Effector CD8-positive, alpha-beta T cell (primary cell): ENCODE measurements at places on chromosomes 1 and 21.
A peak's percentile ranks its signal among the peaks of the same experiment; 100 is the strongest.

DNA sequence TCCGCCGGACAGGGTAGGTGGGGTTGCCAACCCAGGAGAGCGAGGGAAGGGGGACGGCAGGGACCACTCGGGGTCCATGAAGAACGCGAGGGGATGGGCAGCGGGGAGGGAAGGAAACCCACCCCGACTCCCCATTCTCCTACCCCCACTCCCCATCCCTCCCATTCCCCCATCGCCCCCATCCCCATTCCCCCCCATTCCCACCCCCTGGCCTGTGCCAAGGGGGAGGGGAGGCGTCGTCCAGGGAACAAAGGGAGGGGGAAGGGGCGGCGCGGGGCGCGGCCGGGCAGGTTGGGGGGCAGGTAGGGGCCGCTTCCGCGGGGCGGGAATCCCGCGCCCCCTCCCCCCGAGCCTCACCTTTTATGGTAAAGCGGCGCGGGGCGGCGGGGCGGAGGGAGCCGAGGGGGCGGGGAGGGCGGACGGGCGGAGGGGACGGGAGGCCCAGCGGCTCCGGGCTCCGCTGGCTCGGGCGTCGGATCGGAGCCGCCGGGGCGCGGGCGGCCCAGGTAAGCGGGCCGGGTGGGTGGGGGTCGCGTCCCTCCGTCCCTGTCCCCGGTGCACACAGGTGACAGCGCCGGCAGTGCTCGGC lies at the start of gene FBLIM1:
FBLIM1 (plus strand) TSS at position 453 of the 589 bp plus-strand sequence. CDS start 6,189 bp downstream, outside the sequence.
- peak; percentile 9 for DNase-seq

DNA sequence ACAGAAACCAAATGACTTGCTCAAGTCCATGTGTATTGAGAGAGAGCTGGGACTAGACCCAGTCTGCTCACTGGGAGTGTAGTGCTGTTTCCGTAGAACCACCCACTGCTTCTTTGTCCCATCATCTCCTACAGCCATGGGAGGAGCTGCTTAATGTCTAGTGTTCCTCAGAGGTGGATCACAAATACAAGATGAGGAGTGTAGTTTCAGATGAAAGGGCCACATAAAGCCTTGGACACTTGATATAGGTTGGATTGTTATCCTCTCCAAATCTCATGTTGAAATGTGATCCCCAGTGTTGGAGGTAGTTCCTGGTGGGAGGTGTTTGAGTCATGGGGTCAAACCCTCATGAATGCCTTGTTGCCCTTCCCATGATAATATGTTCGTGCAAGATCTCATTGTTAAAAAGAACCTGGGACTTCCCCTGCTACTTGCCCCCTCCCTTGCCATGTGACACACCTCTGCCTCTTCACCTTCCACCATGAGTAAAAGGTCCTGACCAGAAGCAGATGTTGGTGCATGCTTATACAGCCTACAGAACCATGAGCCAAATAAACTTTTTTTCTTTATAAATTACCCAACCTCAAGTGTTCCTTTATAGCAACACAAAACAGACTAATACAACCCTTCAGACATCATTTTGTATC lies 127.5 kb upstream of the DNAH14 start:
- no peak for DNase-seq

- DNase-seq, result no peak
Measured at GRCh38 chr1:165826565-165827267, 698 bp upstream of the UCK2 start.

DNA sequence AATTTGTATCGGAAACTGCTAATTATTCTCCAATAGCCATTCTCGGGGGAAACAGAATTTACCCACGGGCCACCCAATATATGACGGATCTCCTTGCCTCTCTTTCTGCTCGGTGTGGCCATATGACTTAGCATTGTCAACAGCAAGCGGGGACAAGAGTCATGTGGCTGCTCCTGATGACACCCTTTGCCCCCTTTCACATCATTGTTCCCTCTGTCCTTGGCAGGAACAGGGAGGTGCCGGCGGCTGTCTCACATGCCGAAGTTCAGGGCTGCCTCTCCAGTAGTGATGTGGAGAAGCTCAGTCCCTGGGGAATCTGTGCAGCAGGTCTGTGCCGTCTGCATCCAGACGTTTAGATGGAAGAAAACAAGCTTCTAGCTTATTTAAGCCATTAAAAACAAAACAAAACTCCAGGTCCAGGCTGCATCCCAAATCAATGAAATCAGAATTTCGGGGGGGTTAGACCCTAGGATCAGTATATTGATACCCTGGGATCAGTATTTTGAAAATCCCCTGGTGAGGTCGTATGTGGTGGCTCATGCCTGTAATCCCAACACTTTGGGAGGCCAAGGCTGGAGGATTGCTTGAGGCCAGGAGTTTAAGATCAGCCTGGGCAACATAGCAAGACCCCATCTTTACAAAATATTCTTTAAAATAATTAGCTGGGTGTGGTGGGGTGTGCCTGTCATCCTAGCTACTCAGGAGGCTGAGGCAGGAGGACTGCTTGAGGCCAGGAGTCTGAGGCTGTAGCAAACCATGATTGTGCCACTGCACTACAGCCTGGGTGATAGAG lies 10.8 kb downstream of the MYOM3 start:
- DNase-seq, result no peak

- no peak for DNase-seq
Measured at GRCh38 chr21:27021046-27021445, 54.2 kb upstream of the ADAMTS5 start.

DNA sequence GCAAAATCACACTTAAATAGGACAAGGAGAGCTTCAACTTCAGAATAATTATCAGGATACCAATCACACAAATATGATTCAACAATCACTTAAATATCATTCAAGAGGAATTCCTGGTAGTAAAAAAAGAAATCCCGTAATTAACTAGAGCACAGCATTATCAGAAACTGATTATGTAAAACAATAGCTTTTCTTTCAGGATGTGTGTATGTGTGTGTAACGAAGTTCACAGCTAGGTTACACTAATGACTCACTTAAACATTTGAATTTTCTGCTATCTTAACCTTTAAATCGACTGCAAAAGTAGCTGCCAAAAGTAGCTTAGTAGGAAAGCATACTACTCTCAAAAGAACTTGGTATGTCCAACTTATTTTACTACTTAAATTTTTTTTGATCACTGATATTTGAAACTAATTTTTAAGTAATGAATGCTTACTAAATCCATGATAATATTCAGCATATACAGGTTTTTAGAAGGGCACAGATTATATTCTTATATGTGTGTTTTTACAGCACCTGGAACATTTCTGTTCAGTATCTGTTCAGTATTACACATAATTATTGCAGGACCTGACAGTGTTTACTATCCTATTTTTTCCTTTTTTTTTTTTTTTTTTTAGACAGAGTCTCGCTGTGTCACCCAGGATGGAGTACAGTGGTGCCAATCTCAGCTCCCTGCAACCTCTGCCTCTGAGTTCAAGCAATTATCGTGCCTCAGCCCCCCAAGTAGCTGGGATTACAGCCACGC lies 4.2 kb downstream of the RERE start:
- DNase-seq, result no peak

DNA sequence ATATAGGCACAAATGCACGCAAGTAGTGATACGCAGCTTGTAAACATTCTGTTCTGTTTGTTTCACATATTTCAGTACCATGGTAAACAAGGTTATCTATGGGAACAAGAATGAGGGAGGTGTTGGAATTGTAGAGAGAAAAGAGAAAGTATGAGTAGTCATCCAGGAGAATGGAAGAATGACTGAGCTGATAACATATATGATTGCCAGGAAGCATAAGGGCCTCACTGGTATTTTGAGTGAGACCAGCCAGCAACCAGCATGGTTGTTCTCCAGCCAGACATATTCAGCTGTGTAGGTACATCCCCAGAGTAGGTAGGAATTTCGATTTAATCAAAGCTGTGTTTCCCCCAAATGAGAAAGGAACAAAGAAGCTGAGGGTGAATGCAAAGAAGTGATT lies 58.9 kb upstream of the ARTN start:
- DNase-seq, result no peak

DNA sequence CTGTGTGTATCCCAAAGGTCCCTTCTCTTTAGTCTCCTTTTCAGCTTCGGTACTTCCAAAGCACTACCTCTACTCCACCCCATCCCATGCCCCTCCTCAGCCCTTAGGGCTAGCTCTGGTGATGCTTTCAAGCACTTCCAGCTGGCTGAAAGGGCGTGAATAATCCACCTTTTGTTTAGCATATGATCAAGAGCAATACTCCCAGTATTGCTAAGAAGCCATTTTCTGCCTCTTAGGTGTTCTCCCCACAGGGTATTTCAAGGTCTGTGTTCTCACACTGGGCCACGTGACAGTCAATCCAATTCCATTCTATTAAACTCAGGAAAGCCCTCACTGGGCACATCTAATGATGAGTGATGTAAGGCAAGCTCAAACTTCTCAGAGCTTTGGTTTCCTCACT lies 298.5 kb upstream of the PROX1 start:
- DNase-seq, result no peak

DNA sequence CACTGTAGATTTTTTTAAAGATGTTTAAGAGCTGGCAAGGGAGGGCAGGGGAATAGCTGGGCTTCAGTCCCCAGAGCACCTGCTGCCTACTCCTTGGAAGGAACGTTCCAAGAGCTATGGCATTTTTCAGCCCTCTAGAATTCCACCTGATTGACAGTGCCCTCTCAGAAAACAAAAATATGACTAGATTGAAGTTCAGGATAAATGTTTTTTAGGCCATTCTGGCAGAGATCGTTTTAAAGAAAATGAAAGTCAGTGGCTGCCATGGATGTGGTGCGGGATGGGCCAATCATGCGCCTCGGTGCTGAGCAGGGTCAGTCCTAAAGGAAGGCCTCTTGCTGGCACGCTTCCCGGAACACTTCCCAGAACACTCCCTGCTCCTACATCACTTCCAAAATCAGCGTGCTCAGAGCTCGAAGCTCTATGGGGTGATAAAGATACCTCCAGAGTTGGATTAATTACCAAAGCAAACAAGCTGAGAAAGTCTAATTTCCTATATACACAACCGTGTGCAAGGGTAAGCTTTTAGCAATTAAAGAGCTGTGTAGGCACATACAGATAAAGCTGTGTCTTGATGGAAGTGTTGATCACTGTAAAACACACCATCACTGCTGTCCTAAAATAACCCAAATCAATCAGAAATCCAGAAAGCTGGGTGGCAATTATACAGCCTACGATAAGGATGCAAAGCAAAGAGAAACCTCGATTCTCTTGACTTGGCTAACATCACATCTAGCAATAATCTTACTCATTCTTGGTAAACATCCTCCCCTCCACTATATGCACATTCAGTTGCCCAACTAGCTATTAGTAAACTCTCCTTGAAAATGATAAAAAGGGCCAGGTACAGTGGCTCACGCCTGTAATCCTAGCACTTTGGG lies 34.6 kb downstream of the TGFBR3 start:
- DNase-seq, result no peak

DNA sequence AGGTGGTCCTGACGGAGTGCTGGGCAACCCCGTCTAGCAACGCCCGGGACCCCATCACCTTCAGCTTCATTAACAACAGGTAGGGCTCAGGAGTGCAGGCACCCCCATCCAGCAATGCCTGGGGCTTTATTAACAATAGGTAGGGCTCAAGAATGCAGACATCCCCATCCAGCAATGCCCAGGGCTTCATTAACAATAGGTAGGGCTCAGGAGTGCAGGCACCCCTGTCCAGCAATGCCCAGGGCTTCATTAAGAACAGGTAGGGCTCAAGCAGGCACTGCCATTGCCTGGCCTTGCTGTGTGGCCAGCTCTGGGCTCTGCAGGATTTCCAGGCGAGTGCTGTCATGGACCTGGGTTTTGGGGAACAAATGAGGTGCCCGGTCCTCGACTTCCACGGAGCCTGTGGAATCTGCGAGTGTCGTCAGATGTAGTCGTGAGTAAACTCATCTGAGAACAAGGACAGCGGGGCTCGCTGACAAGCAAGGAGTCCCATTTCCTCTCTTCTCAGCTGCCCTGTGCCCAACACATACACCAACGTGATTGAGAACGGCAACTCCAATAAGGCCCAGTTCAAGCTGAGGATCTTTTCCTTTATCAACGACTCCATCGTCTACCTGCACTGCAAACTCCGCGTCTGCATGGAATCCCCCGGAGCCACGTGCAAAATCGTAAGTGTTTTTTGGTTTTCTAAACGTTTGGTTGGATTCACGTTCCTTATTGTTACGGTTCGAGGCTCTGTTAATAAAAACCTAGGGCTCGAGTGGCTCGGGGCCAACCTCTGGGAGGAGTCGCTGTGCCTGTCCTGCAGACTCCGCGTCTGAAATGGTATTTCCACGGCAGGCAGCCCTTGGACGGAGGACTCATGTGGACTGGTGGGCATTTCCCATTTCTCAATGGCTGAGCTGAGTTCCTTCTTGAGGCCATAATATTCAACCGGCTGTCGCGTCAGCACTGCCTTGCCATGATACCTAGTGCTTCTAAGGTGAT lies 56.3 kb downstream of the UMODL1 start:
- DNase-seq, result no peak

DNA sequence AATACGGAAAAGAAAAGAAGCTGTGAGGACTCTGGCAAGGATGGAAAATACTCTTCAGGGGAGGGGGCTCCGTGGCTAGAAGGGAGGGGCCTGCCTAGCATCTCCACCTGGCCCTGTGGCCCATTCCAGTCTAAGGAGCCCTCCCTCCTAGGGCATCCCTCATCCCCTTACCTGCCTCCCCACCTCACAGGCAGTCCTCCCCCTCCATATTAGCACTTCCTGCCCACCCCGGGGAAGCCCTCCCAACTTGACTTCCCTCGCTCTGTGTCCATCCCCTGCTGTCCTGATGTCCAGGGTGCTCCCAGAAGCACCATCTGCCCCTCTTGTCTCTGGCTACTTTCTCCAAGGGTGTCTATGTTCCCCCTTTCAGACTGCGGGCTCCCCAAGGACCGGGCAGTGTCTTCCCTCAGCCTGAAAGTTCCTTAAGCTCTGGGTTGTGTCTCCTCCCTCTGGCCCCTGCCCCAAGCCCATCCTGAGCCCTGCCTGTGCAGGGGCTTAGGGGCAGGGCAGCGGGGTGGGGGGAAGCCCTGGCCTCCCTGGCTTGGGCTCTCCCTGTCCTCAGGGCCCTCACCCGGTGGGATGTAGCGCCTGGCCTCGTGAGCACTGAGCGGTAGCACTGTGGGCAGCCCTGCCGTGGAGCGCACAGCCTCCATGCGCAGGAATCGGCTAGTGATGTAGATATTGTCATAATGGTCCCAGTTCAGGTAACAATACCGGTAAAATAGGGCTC lies 3.9 kb downstream of the DCST2 start:
- DNase-seq, result no peak

GRCh38 chr1:154448331-154448811 lies 43.2 kb downstream of the IL6R start:
- DNase-seq, result no peak

GRCh38 chr1:32394890-32395432 lies 720 bp upstream of the BSDC1 start:
- no peak for DNase-seq

GRCh38 chr1:116990612-116991151 lies 10.9 kb upstream of the CD101 start:
- no peak for DNase-seq

DNA sequence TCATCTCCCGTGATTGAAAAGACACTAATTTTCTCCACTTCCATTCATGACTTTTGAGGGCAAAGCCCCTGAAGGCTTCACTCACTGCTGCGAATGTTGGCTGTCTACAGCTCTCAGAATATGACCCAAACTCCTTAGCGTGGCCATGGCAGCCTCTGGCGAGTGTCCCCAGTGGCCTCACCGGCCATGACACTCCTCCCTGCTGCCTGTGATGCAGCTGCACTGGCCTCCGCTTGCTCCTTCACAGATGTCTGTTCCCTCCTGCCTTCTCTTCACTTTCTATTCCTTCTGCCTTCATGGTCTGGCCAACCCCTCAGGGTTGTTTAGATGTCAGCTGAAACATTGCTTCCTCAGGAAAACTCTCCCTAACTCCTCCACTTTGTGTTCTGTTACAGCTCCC lies 30.8 kb upstream of the PTPRF start:
- no peak for DNase-seq

- DNase-seq, result no peak
Measured at GRCh38 chr1:41749991-41750745, 168.6 kb downstream of the HIVEP3 start.

- DNase-seq, result no peak
Measured at GRCh38 chr1:43582162-43582566, 51.5 kb downstream of the PTPRF start.
